Stimulated activated CD8-positive, alpha-beta memory T cell treated with anti-CD3 and anti-CD28 coated beads, Interleukin-15, amount 100 ng/mL, for 24 hours (primary cell): ENCODE measurements at places on chromosomes 12 and 14.

- DNase-seq, result no peak
Observed at GRCh38 chr14:77275601-77276017, 4.6 kb upstream of the NGB start.

- no peak for DNase-seq
Observed at GRCh38 chr12:32897687-32898573, 1.4 kb upstream of the PKP2 start.

GRCh38 chr12:12915656-12916055, 24.3 kb downstream of the GPRC5A start:
- DNase-seq, result no peak

GRCh38 chr12:42332301-42333285, 6.6 kb downstream of the PPHLN1 start:
- no peak for DNase-seq

DNA sequence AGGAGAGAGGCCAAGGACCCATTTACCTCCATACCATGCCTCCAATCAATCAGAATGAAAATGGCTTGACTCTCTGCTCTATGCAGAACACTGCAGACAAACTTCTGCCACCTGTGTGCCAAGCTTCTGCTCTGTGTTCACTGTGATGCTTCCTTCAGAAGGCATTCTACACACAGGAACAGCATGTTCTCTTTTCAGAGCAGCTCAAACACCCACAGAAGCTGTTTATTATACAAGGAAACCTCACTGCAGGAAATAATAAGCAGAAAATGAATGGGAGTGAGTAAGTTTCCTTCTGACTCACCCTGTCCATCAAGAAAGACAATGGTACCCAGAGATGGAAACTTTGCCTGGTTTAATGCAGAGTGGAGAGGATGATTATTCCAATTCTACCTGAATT, 2.4 kb upstream of the ESR2 start:
- DNase-seq, result no peak

DNA sequence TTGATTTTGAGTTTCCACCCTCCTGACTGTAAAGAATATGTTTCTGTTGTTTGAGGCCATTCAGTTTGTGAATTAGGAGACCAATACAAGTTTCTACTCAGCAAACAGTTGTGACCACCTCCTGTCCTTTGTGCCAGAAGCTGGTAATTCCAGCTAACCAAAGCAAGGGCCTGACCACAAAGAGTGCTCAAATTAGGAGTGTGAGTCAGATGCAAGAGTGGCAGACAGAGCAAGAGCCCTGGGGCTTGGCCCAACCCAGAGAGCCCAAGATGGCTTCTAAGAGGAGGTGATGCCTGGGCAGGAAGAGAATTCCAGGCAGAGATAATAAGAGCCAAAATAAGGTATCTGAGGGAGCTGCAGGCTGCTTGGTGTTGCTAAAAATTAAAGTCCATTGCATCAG, 77.7 kb upstream of the C14orf132 start:
- DNase-seq, result no peak
